Stimulated activated memory B cell treated with anti-CD40 and anti-IgM and Interleukin-4, amounts not matched to agents 10 μg/mL and 1 μg/mL and 100 μg/mL, for 72 hours (primary cell): ENCODE measurements at places on chromosomes 2 and 18.
A peak's percentile ranks its signal among the peaks of the same experiment; 100 is the strongest.

- no peak for ATAC-seq
Measured at GRCh38 chr2:203718087-203718486, 11.6 kb downstream of the CD28 start.

DNA sequence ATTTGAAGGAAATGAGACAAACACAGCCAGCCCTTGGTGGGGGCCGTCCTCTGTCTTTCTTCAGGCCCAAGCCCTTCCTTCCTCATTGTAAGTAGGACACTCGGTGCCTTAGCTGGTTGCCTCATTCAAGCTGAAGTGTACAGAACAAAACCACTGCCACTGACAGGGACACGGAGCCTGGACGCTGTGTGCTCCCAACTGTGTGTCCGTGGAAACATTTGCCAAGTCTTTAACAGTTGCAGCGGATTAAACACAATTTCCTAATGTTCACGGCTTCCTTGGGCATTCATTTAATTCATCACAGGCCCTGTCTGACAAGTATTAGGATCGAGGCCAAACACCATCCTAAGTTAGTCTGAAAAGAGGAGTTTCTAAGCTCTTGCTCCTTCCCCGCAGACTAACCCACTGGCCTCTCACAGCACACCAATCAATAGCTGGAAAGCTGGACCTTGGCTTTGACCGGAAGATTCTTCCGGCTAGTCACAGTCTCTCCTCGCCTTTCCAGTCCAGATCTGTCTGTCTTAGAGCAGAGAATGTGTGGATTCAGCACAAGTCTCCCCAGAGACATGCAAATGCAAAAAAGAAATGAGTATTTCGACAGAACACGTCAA, 68.7 kb upstream of the ACSL3 start:
- no peak for ATAC-seq

DNA sequence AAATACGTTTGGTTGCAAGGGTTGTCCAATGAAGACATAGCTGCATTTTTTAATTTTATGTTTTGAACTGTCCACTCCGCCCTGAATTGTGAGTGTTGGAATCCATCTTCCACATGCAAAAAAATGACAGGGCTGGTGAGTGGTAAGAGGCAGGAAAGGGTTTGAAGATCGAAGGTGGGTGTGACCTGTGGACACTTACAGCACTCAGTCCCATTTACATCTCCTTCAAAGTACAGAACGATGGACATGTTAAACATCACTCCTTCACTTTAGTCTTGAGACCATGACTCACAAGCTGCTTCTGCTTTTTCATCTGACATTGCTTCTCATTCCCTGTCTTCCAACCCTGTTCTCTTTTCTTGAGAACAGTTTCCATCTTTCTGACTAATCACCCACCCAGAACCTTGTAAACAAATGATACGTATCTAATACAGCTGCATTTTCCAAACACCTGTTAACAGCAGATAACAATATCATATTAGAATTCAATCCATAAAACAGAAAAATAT, 179.3 kb downstream of the ZNF516 start:
- ATAC-seq: no peak

- peak; percentile 58 for ATAC-seq
Measured at GRCh38 chr2:17148407-17149145, 369.7 kb downstream of the RAD51AP2 start.

DNA sequence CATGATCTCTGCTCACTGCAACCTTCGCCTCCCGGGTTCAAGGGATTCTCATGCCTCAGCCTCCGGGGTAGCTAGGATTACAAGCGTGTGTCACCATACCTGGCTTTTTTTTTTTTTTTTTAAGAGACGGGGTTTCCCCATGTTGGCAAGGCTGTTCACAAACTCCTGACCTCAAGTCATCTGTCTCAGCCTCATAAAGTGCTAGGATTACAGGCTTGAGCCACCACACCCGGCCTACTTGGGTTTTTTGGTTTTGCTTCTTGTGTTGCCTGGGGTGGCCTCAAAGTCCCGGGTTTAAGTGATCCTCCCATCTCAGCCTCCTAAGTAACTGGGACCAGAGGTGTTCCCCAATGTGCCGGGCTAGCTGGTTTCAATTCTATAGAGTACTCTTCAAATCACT, 64.6 kb downstream of the NAPG start:
- no peak for ATAC-seq

GRCh38 chr2:118464546-118465265, 376.4 kb downstream of the INSIG2 start:
- ATAC-seq: peak; percentile 14

DNA sequence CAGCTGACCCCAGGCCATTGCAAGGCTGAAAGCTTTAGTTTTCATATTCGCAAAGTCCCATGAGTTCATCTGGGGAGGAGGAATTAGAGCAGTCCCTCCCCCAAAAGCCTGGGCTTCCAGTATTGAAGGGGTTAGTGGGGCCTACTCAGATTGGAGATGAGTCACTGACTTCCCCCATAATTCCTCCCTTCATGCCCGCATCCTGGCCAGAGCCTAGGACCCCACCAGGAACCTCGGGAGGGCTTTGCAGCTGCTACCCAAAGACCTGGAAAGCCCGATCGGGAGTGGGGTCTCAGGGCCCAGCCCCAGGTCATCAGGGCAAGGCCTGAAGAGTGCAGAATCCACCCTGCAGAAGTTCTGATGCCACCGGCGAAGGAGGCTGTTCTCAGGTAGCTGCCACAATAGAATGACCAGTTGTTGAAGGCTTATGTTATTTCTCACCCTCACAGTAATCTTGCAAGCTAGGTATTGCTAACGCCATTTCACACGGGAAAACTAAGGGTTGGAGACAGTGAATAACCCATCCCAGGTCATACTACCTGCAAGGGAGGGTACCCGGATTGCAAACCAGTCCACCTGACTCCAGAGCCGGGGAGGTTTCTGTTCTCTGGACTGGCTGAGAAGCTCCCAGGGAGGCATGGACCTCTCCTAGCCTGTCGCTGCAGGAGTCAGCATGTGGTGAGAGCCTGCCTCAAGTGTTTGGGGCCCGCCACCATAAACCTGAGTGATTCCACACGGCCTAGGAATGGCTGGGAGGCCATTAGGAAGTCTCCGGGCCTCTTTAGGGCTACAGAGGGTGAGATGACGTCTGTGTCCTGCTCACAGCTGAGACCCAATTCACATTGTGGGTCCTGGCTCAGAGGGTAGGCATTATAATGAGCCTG, 5.8 kb upstream of the ARID5A start:
- ATAC-seq: no peak

GRCh38 chr2:29025711-29026110, 44.6 kb downstream of the TOGARAM2 start:
- ATAC-seq: no peak

GRCh38 chr2:696463-696862, 19.3 kb upstream of the TMEM18 start:
- peak; percentile 100 for ATAC-seq

- no peak for ATAC-seq
Measured at GRCh38 chr2:222909286-222909685, 48.5 kb downstream of the ACSL3 start.

DNA sequence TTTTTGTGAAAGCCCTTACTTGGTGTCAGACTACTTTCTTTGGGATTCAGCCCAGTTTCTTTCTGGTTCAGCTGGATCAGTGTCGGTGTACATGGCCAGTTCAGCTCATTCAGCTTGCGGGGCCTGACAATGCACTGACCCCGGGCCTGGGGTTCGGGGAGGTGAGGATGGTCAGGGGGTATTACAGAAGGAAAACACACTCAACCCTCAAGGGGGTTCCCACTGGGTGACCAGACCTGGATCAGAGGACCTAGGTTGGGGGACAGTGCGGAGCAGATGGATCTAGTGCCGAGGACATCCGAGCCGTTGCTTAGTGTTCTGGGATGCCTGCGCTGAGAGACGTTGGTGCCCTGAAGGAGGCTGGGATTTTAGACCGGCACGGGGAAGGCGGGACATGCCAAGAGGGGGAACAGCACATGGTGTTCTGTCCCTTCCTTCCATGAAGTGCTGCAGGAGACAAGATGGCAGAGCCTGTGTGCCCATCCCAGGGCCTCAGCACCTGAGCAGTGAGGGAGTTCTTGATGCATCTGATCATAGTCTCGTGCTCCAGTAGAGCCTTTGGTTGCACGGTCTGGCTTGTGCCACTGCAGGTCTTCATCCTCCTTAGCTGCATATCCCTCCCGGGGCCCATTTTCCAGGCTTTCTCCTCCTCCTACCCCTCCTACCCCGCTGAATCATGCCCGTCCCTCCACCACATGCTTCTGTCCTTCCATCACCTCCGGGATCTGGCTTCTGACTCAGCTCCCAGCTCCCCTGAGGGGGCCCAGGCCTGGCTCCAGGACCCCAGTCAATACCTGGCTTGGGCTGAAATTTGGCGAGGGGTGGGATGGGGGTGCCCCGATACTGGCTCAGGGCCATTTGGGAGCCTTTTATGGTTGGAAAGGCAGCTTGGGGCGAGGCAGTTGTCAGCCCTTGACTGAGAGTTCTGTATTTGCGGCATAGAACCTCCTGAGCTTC, 18.0 kb downstream of the SPEG start:
- no peak for ATAC-seq

DNA sequence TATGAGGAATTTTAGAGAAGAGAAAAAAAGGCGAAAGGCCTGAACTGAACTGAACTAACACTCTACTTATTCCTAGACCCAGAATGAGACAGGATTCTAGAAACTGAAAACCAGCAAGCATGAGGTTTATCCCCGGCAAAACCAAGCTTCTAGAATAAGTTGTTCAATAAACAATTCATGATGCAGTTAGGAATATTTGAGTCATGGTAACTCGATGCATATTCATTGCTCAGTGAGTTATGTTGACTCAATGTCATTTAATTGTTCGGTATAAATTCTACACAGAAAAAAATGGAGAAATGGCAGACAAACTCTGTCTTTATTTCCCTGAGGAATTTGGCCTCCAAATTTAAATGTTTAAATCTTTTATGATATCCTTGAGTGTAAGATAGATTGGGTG, 321.5 kb downstream of the SATB2 start:
- no peak for ATAC-seq

- peak; percentile 78 for ATAC-seq
Measured at GRCh38 chr2:17822445-17823117, 6.3 kb downstream of the MSGN1 start.

DNA sequence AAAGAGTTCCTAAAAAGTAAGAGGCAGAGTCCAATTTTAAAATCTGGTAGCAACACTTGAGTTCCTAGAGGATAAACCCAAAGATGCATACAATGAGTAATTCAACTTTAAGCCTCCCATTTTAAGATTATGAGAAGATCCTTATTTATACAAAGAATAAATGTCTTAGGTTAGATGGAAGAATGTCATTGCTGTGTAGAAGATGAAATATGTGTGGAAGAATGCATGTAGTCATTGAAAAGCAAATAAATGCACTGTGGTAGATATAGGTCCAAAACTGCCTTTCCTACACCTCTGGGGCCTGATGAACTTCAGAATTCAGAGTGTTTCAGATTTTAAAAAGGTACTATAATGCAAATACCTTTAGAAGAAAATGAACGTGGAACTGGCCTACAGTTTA, 58.7 kb upstream of the LRP1B start:
- no peak for ATAC-seq

GRCh38 chr2:79984476-79984875, 320.1 kb downstream of the LRRTM1 start:
- no peak for ATAC-seq

- no peak for ATAC-seq
Measured at GRCh38 chr2:51718881-51719280, 686.9 kb upstream of the NRXN1 start.

DNA sequence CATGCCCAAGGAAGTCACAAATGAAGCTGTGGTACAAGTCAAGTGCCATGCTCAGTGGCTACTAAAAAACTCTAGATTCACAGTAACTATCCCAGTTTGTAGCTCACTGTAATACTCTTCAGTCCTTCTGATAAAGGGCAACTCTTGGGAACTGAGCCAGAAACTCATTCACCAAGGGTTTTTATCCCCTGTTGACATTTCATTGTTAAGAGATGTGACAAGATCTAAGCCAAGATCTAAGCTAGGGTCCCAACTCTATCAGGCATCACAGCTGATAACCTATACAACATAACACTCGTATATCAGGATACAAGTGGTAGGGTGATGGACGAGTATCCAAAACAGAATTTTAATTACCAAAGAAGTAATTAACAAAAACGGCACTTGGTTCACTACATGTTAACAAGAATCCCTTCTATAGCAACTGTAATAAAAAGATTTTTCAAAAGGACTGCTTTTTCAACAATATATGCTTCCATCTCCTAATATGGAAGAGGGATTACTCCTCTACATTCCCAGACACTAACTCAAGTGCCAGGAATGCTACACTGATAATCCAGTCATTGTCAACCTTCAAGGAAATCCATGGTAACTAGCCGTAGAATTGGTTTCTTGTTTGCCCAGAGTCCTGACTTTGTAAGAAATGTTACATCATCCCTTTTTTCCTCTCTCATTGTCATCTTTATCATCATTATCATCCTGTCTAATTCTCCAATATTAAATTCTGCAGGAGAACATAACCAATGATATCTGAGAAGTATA, 111.7 kb downstream of the CDH2 start:
- ATAC-seq: no peak

DNA sequence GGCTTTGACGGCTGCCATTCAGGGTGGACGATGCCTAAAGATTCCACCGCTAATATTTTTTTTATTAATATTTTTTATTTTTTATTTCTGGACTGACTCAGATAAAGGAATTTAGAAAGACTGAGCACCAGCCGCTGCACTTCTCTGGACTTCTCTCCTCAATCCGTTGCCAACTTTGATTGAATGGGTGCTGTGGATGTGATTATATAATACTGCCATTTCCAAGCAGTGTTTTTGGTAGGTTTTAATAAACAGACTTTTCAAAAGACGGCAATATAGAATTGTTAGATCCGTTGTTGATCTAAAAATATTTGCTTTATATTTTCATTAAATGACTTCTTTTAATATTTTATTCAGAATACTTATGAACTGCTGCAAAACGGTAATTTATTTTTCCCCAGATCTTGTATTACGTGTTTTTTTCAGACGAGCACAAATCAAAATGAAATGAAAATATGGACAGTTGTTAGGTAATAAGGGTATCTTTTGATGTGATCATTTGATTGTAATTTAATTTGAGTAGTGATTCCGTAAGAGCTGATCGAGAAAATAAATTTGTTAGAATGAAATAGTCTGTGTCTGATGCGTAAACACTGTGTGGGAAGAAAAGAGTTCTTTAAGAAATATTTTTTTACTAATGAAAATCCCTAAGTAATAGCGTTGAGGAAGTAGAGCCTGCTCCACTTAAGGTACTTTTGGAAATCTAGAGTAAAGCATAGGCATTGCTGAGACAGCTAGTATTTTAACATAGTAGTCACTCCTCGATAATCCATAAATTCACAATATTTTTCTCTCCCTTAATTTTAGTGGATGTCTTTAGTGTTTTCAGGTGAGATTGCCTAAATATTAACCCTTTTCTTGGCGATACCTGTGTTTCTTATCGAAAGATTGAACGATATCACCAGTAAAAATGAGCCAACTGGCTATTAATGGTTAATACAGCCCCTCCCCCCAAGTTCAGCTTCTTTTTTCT, 4.4 kb downstream of the POU3F3 start:
- no peak for ATAC-seq

DNA sequence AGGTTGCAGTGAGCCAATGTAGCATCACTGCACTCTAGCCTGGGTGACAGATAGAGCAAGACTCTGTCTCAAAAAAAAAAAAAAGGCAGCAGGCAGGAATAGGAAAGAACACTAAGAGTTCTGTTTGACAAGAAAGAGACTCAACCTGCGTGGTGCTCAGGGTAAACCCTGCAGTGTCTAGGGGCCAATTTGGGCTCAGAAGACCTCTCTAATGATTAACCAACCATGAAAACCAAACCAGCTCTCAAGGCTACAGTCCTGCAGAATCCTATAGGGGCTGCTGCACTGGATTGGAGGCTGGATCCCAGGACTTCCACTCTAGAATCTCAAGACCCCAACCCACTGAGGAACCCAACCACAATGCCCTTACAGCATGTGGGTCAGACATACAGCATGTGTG, 2.4 kb downstream of the TRABD2A start:
- ATAC-seq: no peak
